GM13977 (cell line): ENCODE measurements at places on chromosomes 5 and 9.

- no peak for DNase-seq
Measured at GRCh38 chr9:6078382-6079105, 63.1 kb upstream of the RANBP6 start.

DNA sequence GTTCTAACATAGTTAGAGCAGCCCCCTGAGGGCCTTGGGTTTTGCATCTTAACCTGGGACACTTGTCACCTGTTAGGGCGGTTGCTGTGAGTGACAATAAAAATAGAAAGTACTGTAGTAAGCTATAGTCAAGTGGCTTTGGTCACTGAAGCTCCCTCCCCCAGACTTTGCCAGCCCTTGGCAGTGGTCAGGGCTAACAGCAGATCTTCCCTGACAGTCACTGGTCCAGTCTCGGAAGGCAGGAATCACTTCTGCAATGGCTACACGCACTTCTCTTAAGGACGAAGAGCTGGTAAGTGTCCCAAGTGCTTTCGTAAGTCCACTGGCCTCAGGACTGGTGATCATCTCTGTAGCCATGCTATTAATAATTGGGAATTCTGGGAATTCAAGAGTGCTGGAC, 115.0 kb upstream of the RUSC2 start:
- DNase-seq, result no peak

DNA sequence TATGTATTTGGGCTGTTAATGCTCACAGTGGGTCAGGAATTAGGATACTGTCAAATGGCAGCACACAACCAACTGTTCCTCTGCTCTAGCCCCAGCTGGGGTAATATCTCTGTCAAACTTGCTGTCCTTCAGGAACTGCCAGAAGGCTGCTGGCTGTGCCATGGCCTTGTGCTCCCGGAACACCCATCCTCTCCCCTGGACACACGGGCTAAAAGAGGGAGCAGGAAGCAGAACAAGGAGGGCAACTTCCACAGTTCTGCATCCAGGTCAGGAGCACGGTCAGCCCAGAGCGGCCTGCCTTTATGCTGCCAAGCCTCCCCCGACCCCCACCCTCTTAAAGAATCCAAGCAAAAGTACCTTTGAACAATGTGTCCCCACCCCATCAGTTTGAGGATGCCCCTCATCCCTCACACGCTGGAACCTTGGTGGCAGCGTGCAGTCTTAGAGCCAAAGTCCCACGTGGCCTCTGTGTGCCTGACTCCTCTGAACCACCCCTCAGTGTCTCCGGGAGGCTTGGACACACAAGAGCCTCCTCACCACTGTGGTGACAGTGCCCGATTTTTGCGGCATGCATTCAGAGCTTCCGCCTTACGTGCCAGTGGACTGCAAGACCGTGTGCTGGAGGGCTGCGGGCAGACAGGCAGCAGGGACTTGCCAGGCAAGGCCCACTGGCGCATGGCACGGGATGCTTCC, 60.8 kb downstream of the PSMB7 start:
- DNase-seq, result no peak

DNA sequence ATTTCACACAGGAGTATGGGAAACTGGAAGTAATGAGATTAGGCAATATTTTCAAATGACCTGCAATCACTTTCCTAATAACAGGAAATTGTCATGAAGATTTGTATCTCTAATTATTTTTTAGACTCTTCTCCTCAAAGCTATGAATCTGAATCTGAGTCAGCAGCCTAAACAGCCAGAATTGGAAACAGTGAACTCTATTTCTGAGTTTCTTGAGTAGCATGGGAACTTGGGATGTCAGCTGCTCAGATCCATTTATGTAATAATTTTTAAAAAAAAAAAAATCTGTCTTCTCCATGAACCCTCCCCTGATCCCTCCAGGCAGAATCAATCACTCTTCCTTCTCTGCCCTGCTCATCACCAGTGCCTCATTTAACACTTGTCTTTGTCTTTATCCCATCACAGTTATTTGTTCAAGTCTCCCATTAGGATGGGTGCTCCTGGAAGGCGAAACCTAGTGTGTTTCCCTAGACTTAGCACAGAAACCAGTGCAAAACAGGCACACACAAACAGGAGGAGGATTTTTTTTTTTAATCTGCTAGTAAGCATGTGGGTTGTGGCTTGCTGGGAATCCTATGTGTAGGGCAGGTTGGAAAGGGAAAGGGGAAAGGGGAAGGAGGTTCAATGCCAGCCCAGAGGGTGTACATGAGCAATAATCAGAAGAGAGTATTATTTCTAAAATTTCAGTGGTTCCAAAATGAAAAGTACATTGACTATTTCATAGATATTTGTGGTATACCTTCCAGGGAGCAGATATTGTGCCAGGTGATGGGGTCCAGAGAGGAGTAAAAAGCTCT, 186.8 kb downstream of the TTLL11 start:
- DNase-seq, result no peak

DNA sequence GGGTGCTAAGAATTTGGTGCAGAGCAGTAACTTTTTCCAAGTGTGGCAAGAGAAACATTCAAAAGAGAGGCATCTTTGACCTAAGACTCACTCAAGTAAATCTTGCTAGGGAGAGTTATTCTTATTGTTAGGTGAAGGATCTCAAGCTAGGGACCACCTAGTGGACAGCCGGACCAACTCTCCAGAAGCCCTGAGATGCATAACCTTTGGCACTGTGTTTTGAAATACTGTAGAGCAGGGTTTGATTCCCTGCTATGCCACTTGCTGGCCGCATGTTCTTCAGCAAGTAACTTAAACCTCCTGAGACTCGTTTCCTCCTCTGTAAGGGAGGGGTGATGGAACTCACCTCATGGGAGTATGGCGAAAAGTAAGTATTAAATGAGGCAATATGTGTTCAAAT, 336.1 kb upstream of the ADAMTSL1 start:
- DNase-seq, result no peak

GRCh38 chr5:4156889-4157288, 561.3 kb downstream of the IRX1 start:
- DNase-seq, result no peak

DNA sequence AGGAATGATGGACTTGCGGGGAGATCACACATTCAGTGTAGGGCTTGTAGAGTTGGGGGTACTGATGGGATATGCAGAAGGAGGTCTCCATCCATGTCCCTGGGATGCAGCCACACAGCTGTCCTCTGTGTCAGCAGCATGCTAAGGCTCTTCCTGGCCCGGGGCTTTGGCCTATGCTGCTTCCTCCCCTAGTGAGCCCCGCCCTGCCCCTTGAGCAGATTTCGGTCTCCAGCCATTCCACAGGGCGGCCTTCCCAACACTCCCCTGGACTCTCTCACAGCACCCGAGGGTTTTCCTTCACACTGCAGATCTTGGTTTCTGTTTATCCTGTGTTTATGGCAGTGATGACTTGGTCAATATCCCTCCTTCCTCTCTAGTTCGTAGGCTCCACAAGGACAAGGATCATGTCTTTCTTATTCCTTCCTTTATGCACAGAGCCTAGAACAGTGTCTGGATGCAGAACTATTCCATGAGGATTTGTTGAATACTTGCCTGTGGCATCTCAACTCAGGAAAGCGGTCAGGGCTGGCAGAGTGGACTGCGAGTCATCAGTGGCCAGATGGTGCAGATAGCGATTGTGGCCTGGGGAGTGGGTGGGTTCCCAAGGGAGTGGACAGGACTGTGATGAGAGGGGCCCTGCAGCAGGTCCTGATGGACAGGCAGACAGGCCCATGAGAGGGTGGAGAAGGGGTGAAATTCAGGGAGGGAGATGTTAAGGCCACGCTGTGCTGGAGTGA, 114.2 kb downstream of the RGS3 start:
- DNase-seq, result no peak

GRCh38 chr5:39422728-39423285, 2.0 kb downstream of the DAB2 start:
- no peak for DNase-seq

- no peak for DNase-seq
Measured at GRCh38 chr5:35087991-35088390, 40.2 kb upstream of the AGXT2 start.

DNA sequence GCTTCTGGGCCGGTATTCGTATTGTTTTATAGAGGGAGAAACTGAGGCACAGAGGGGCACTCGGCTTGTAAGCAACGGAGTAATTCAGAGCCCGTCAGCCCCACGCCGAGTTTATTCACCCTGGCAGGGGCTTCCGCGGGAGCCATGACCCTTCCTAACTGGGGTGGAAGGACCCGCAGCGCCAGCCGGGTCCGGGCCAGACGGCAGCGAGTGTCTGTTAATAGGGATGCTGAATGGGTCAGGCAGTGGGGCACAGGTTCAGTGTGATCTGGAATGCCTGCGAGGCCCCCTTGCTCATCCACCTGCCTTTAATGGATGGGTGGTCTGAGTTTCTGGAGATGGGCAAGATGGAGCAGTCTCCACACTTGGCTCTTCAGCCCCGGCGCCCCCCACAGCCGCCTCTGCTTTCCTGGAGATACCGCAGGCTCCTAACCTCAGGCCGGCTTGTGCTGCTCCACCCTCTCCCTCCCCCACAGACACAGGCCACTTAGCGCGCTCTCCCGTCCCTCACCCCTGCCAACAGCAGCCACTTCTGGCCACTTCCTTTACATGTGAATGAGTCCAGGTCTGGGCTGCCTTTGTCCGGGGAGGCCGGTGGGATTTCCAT, 147.1 kb downstream of the ERCC6L2 start:
- peak; percentile 44 for DNase-seq

DNA sequence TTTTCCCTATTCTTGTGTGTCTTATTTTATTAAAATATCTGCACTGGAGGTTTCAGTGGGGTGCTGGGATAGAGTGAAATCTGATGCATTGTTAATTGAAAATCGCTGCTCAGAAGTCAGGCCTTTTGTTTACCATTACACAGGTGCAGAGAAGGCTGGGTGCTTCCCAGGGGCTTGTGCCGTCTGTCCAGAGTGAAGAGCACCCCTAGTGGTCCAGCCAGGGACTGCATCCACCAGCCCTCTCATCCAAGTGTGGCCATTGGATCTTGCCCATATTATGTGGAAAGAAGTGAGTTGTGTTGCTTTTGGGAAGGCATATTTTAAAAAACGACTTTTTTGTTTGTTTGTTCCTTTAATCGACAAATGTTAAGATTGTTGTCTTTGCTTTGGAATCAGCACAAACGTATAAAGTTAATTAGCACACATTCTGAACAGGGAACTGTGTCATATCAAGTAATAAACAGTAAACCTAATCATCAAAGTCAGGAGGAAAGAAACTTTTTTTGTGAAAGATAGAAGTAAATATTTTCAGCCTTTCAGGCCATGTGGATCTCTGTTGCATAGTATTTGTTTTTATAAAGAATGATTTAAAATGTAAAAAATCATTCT, 315.6 kb downstream of the MTRR start:
- DNase-seq, result peak; percentile 44

GRCh38 chr9:127884427-127884911, 7.0 kb upstream of the AK1 start:
- no peak for DNase-seq

DNA sequence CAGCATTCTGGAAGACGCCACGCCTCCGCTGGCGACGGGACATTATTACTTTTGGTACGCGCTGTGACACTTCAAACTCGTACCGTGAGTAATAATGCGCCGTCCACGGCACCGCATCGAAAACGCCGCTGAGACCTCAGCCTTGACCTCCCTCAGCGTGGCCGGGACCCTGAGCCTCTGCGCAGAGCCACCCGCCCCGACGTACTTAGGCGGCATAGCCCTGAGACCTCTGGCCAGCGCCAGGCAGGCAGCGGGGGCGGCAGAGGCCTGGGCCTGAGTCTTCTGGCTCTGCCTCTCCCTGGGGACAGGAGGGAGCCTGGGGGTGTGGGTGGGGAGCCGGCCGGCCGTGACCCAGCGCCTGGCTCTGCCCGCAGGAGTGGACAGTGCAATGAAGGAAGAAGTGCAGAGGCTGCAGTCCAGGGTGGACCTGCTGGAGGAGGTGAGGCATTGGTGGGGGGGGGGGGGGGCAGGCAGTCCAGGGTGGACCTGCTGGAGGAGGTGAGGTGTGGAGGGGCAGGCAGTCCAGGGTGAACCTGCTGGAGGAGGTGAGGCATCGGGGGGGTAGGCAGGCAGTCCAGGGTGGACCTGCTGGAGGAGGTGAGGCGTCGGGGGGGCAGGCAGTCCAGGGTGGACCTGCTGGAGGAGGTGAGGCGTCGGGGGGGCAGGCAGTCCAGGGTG, 8.0 kb downstream of the EGFL7 start:
- no peak for DNase-seq

GRCh38 chr9:21031091-21031807, at the start of gene HACD4:
TSS of gene HACD4 (minus strand) at chr9:21031640. CDS start at chr9:21031590, 50 bp downstream.
- DNase-seq, result peak; percentile 82

GRCh38 chr9:132164604-132165362, 2.9 kb downstream of the NTNG2 start:
- DNase-seq, result no peak

GRCh38 chr5:9692576-9692975, 62.4 kb upstream of the TAS2R1 start:
- DNase-seq, result no peak

DNA sequence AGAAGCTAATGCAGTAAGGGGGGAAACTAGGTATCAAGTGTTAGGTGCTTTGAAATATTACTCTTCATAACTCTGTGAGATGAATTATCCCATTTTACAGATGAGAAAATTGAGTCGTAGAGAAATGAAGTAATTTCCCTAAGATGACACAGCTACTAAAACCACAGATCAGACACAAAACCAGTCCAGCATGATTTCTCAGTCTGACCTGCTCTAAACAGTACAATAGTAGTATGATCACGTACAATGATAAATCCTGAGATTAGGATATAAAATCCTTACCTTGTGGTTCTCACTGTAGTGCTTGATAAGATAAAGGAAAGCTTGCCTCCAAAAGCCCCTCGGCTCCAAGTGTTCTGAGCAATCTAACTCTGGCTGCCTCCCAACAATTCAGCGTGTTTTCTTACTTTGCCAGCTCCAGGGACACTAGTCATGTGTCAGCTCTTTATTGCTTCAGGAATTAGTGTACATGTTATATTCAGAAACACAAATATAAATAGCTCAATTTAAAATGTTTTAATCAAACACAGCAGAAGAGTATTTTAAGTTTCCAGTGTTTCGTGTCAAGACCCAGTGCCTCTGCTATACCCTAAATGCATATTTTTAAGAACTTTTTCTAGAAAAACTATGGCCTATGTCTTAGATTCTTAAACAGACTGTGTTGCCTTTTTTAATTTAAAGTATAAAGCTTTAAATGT, 243.6 kb downstream of the DENND1A start:
- DNase-seq, result no peak

DNA sequence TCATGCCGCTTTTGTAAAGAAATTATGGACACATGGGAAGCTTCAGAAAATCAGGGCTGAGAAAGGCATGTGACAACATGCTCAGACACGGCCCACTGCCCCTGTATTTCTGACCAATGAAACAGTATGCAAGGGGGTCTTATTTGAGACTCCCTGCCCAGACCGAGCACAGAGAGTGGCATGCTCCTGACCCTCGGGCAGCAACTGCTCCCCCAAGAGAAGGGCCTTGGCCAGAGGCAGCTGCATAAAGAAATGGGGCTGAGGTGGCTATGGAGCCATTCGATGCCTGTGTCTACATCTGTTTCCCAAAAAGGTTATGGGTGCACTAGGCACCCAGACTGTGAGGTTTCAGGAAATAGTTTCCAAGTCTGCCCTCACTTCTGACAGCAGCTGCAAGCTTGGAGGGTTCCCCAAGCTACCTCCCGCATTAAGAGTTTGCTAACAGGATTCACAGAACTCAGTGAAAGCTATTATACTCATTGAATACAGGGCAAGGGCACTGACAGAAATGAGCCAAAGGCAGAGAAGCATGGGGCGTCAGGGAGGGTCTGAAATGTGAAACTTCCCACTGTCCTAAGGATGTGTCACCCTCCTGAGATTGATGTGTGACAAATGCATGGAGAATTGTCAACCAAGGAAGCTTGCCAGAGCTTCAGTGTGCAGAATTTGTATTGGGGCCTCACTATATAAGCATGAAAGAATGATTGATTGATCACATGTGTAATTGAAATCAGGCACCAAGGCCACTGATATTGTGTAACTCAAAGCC, 94.3 kb downstream of the DAP start:
- DNase-seq, result no peak

GRCh38 chr9:3398232-3398648, 127.6 kb downstream of the RFX3 start:
- DNase-seq, result no peak
